Activated T-cell treated with anti-CD3 and anti-CD28 coated beads, Interleukin-2, amount 50 U/mL, for 48 hours (primary cell): ENCODE measurements at places on chromosomes 3 and 15.

DNA sequence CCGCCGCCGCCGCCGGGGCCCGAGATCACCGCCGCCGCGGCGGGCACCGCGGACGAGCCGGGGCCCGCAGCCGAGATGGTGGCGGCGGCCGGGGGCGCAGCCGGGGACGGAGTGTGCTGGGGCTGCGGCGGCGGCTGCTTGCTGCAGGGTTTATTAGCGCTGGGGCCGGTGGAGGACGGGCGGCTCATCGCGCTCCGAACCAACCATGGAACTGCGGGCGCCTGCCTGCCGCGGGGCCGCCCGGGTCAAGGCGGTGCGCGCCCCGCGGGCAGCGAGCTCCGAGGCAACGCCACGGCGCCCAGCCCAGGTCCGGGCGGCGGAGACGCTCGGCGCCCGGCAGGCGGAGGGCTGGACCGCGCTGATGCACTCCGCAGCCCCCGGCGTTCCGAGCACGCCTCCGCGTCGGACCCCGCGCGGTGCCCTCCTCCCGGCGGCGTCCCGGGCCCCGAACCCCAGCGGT, 277 bp downstream of the SIAH2 start:
- DNase-seq = no peak

DNA sequence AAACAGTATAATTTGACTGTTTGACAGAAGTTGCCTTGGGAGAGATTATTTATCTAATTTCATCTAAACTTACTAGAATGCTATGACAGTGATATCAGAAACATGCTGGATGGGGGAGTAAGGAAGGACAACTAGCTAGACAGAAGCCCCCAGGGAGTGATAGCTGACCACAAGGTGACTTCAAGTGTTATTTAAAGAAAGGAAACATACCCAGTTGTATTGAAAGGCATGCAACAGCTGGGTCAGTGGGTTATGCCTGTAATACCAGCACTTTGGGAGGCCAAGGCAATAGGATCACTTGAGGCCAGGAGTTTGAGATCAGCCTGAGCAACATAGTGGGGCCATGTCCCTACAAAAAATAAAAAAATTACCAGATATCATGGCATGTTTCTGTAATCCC, 69.6 kb downstream of the SLC49A4 start:
- no peak for DNase-seq

DNA sequence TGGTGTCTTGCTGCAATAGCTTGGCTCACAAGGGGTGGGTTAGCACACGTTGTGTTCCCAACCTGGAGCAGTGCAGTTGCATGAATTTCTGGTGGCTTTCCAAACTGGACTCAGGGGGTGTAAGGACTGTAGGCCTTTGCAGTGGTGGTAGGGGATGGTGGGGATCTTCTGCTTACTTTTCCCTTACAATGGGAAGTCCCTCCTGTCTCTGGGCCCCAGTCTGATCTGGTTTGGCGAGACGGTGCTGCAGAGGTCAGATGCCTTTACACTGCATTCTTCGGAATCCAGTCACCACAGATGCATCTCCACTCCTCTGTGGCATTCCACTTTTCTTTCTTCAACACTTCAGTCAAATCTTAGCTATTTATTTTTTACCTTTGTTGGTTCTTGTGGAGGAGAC, 132.1 kb downstream of the DOCK3 start:
- DNase-seq = no peak

- no peak for DNase-seq
Observed at GRCh38 chr3:196642434-196642833, 2.9 kb downstream of the NRROS start.

DNA sequence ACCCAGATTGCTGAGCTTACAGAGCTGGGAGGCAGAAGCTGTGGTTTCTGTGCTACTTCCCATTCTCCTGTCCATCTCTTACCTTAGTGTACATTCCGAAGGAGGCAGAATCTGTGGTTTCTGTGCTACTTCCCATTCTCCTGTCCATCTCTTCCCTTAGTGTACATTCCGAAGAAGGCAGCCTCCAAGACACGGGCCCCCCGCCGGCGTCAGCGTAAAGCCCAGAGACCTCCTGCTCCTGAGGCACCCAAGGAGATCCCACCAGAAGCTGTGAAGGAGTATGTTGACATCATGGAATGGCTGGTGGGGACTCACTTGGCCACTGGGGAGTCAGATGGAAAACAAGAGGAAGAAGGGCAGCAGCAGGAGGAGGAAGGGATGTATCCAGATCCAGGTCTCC, 11.2 kb downstream of the NUTM1 start:
- DNase-seq = no peak

DNA sequence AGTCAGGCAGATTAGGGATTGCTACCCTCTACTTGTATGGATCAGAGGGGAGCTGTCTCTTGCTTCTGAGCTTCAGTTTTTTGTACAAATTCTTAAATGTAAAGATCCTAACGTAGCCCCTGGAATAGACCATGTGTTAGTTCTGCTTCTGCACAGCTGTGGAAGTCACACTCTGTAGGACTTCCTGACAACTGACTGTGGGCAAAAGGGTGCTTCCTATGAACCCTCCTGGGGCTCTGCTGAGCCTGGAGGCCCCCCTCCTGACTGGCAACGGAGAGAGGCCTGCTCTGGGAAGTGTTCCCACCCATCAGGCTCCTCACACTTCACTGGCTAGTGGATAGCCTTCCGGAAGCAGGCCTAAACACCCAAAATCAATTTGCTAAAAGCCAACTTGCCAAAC, 131.0 kb downstream of the RPLP1 start:
- no peak for DNase-seq
